ENCODE measurements at places on chromosomes 16 and 17.

- H3K27me3 ChIP-seq = no peaks in the 10 kb centered on the region
- peaks cover 6% of the 10 kb centered on the region for H3K4me1 ChIP-seq
- no peak overlapping the region for H3K4me3 ChIP-seq
- H3K27ac ChIP-seq = no peak overlapping the region
- H3K36me3 ChIP-seq = peaks cover 43% of the 10 kb centered on the region
These were observed 6.4 kb downstream of the GRN start for GRCh38 chr17:44351464-44351863.

DNA sequence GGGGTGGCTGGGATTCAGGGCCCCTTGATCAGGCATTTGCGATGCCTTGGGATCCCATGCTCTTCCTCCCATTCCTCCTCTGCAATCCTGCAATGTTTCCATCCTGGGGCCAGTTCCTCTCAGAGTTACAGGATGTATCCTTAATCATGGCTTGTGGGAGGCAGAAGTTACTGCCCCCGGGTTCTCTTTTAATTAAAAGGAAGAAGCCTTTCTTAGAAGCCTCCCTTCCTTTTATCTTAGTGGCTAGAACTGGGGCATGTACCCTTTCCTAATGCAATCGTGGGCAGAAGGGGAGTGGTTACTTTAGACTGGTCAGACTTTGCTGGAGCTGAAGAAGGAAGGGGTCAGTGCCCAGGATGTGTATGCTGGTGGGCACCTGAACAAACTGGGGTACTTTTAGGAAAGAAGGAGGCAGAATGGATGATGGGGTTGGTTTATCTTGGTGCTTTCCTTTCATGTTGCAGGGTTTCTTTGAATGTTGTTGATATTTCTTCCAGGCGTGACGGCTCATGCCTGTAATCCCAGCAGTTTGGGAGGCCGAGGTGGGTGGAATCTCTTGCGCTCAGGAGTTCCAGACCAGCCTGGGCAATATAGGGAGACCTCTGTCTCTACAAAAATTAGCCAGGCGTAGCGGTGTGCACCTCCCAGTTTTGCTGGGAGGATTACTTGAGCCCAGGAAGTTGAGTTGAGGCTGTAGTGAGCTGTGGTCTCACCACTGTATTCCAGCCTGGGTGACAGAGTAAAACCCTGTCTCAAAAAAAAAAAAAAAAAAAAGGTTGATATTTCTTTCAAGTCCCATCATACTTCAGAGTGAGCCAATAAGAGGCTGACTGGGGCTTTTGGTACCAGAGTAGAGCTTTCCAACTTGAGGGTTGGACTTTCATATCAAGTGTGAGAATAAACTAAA is 13.2 kb upstream of the SPN start:
- H3K4me1 ChIP-seq = no peaks in the 10 kb centered on the region
- no peak overlapping the region for H3K27ac ChIP-seq
- no peaks in the 10 kb centered on the region for H3K27me3 ChIP-seq
- H3K36me3 ChIP-seq = no peaks in the 10 kb centered on the region

DNA sequence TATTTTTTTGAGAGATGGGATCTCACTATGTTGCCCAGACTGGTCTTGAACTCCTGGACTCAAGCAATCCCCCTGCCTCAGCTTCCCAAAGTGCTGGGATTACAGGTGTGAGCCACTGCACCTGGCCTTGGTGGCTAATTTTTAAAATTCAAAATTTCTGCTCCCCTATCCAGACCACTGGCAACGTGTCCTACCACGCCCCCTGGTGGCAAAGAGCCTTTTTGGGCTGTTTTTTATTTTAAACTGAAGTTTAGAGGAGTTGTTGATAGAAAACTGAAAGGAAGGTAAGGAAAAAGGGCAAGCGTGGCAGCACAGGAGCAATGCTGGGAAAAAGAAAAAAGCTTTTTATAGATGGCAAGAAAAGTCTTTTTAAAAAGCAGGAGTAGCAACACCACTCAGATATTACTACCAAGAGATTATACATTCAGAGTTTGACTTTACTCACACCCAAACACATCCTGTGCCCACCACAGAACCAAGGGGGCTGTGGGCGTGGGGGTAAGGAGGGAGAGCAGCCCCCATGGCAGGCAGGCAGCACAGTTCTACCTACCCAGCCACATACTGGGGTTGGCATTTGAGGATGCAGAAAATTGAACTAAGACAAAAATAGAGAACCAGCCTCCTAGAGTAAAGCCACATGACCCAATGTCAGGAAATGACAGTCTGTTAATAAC is 4.2 kb upstream of the MXRA7 start:
- H3K36me3 ChIP-seq = peaks cover 42% of the 10 kb centered on the region
- no peak overlapping the region for H3K4me3 ChIP-seq
- peak overlapping the region; percentile 68 for H3K27ac ChIP-seq
- H3K4me1 ChIP-seq = peaks cover 47% of the 10 kb centered on the region

GRCh38 chr17:81420769-81421462 is 25.7 kb downstream of the BAHCC1 start:
- DNase-seq = no peak
- H3K4me3 ChIP-seq = no peak overlapping the region

DNA sequence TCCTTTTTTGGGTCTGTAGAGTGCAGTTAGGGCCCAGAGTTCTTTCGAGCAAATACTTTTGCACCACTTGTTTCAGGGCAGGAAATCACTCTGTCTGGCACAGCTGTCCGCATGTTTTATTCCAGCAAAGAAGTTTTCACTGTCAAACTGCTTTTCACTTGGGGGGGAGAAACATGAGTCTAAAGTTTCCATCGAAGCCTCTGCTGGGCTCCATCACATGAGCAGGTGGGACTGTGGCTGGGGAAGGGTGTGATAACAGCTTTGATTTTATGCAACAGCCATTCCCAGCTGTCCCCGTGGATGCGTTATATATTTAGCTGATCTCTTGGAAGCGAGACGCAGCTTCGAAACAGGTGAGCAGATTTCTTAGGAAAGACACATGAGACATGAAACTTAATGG is 288.6 kb downstream of the SNX29 start:
- H3K4me3 ChIP-seq = no peak overlapping the region
- H3K27ac ChIP-seq = no peak overlapping the region
- H3K36me3 ChIP-seq = no peaks in the 10 kb centered on the region

Measured in sigmoid colon (tissue), 7 donors.